ENCODE measurements at places on chromosomes 5 and 9.

- no peak for DNase-seq
Observed at GRCh38 chr9:34651876-34652601, at the start of gene IL11RA. TSS of gene IL11RA (plus strand) at chr9:34652185. CDS start at chr9:34655218, 3,033 bp downstream.

DNA sequence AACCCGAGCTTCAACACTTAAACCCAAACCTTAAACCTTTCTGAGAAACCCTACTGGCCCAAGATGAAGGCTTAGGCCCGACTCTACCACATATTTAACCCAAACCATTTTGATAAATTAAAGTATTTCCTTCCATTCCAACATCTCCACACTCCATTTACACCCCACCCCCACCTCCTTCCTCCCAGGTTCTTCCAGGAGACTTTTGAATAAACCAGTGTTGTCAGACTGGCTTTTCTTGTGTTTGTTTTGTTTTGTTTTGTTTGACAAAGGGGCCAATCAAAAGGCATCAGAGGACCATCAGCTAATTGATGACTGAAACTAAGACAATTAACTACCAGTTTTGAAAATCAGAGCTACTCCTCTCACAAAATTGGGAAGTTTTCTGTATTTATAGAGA lies 4.6 kb upstream of the ZNF608 start:
- DNase-seq = no peak

DNA sequence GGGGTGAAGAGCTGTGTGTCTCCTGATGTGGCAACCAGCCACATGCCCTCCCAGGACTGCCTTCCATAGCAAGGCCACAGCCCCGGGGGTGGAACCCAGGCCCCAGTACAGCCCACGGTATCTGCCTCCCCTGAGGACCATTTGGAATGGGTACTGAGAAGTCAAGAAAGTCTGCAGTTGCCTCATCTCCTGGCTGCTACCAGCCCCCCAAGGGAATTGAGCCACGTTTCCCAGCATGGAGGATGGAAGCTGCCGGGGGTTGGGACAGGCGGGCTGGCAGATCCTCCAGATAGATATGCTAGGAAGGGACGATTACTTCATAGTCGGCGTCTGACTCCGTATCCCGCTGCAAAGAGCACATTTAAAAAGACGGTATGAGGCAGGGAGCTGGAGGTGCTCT lies 5.5 kb upstream of the DMRT2 start:
- no peak for DNase-seq

- DNase-seq = no peak
Observed at GRCh38 chr9:114004221-114004716, 73.8 kb downstream of the AMBP start.

GRCh38 chr9:22817181-22817580 lies 370.6 kb downstream of the DMRTA1 start:
- no peak for DNase-seq

DNA sequence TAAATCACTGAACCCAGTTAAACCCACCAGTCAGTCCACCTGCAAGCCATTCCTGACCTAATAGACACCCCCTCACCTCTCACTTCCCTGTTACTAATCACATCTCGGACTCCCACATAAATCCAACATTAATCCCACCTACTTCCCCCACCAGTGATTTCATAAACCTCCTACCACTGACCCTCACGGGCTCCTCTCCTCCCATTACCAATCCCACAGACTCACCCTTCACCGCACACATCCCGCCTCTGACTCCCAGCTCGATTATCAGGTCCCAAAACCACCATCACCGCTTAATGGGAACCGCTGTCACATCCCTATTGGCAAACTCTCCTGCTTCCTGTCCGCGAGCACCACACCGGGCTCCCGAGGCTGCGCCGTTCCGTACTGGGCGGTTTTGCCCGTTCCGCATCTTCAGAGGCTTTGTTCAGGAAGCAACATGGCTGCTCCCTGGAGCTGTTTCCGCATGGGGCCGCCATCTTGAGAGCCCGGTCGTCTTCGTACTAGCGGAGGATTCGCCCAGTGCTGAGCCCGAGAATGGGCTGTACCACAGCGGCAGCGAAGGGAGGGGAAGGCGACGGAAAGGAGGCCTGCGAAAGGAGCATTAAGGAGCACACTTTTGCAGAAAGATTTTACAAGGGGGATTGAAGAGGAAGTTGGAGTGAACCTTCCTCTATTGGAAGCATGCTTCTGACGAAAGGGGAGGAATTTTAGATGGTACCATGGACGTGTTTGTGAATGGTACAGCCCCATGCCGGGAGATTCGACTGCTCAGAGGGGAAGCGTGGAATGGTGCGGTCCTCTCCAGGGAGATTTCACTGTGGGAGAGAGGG lies at the start of gene ZNF300:
Gene ZNF300 (minus strand): TSS at position 502 of the 833 bp plus-strand sequence. CDS start 1,825 bp downstream, outside the sequence.
- DNase-seq = no peak

DNA sequence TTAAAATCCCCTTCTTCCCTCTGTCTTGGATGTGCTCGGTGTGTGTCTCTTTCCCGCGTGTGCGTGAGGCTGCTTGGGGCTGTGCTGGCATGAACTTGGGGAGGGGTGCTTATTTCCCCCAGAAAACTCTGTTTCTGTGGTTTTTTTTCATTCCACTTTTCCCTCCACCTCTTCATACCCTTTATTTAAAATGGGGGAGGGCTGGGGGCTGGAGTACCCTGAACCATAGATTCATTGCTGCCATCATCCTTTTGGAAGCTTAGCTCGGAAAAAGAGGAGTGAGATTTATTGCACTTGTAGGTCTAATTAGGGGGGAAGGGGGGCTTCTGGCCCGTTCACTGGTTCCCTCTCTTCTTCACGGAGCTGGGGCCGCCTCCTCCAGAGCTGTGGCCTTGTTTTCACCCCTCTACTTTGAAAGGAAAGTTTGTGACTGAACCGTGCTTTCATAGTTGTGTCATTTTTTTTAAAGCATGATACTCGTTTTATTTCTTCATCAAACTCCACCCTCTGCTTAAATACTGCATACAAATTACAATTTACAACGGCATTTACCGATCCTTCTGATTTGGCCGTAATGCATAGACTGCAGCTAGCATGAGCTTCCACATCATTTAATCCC lies 2.9 kb downstream of the NR2F1 start:
- no peak for DNase-seq
